ENCODE measurements at places on chromosomes 3 and 15.
A peak's percentile ranks its signal among the peaks of the same experiment; 100 is the strongest.

- DNase-seq = no peak
Measured at GRCh38 chr3:7820969-7821368, 680.7 kb upstream of the LMCD1 start.

DNA sequence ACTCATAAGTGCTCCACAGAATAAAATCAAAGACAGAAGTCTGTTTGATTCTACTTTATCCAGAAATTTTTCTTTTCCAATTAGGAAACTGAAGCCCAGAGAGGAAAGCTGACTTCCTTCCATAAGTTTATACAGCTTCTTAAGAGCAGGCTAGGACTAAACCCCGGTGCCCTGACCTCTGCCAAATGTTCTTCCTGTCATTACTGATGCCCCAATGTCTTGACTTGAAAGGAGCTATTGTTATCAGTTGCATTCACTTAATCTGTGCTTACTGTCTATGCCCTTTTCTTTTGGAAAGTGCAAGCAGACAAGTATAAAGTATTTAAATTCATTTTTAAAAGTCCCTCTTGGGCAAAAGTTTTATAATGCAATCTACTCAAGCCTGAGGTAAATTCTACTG is 18.1 kb downstream of the CD200 start:
- DNase-seq = no peak

DNA sequence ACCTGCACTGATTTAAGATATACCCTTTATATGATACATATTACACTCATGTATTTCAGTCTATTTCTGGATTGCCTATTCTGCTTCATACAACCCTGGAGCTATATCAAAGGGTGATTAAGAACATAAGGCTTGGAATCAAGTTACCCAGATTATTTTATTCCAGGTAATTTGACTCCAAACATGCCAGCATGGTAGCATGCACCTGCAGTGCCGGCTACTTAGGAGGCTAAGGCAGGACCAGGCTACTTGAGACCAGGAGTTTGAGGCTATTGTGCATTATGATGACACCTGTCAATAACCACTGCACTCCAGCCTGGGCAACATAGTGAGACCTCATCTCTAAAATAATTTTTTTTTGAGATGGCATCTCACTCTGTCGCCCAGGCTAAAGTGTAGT is 50.4 kb upstream of the NEO1 start:
- DNase-seq = peak; percentile 7

DNA sequence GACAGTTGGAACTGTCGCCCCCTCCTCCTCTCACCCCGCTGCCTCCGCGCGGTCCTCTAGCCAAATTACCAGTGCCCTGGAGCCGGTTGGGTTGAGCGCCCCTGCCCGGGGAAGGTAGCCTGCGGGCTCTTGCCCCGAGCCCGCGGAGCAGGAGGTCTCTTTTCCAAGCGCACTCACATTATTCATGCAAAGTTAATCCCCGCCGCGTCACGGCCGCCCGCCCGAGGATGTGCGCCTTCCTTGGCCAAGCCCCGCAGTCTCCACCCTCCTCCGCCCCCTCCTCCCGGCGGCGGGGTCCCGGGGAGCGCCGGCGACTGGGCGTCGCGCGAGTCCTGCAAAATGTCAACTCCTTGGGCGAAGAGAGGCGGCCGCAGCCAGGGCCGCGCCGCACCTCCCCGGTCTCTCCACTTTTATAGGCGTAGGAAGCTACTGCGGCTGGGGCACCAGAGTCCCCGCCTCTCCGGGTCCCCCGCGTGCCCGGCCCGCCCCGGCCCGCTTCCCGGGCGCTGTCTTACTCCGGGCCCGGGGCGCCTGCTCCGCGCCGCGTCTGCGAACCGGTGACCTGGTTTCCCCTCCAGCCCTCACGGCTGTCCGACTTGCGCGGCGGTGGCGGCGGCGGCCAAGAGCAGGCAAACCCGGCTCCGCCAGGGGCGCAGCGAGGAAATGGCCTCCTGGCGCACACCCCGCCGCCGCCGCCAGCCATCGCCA is at the start of gene THRB:
THRB (minus strand) TSS at position 233 of the 708 bp plus-strand sequence.
- DNase-seq = peak; percentile 16

DNA sequence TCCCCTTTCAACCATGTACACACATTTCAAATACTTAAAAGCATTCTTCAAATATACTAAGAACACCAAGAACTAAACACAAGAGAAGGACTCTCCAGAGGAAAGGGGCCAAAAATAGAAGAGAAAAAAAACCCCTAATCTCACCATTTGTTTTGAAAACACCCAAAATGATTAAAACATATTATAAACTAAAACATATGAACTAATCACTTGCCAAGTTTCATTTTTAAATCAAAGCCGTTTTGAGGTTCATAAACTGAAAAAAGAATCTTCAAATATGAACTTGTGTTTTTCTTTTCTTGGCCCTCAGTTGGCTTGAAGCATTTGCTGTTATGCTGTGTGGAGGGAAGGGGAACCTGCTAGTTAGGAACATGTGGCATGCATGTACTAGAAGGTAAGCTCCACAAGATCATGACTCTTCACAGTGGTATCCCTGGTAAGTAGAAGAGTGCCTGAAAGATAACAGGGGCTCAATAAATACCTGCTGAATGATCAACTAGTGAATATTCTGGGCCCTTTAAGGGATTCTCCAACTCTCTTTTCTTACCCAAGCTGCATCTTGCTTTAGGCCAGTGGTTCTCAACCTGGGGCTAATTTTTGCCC is 224.5 kb downstream of the TIGIT start:
- DNase-seq = no peak

GRCh38 chr3:167684388-167684993 is 30.7 kb upstream of the WDR49 start:
- DNase-seq = peak; percentile 66

DNA sequence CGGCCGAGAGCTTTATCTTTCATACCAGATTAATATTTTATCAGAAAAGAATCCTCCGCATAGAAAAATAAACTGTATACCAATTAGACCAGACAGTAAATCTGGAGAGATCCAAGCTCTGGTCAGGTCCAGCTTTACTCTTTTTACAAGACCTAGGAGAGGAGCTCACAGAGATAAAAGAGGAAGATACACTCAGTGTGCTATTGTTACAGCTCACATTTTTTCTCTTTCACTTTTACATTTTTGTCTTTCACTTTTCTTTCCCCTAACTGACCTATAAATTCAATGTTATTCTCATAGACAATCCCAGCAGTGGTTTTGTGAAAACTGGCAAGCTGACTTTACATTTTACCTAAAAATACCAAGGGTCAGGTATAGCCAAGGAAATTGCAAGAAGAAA is 55.8 kb downstream of the GUCA1C start:
- DNase-seq = no peak

GRCh38 chr15:68400066-68400456 is 31.9 kb downstream of the ITGA11 start:
- DNase-seq = no peak

DNA sequence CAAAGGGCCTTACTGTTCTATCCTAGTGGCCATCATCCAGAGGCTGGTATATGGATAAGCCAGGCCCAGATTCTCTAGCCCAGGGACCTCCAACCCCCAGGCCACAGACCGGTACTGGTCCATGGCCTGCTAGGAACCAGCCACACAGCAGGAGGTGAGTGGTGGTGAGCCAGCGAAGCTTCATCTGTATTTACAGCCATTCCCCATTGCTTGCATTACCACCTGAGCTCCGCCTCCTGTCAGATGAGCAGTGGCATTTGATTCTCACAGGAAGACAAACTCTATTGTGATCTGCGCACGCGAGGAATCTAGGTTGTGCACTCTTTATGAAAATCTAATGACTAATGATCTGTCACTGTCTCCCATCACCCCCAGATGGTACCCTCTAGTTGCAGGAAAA is 30.1 kb upstream of the TPM1 start:
- DNase-seq = no peak
